ENCODE measurements at places on chromosomes 6 and 20. TPM values are rescaled to one million over a fixed set of nuclear protein-coding genes. Genes with fewer than 3 reads are reported as not detected.

Gene BEND6
- total RNA-seq, result 0.19 TPM

Gene ZC3H12D
- not detected for total RNA-seq

Gene AIF1
- total RNA-seq, result not detected

Gene SEL1L2
- not detected for total RNA-seq

Gene BLCAP
- 65.5 TPM for total RNA-seq

Gene EYA2
- total RNA-seq, result not detected

Gene TMC2
- not detected for total RNA-seq

Gene RIPPLY2
- total RNA-seq, result not detected

Gene ECT2L
- not detected for total RNA-seq

Gene C6orf47
- 21.4 TPM for total RNA-seq

Gene PSORS1C2
- total RNA-seq, result not detected

Measured in vein endothelial cell (primary cell).